CD4-positive, alpha-beta T cell (primary cell): ENCODE measurements at places on chromosomes 7 and 10.

- H3K27me3 ChIP-seq = no peaks in the 10 kb centered on the region
- no peaks in the 10 kb centered on the region for H3K36me3 ChIP-seq
- no peak for DNase-seq
- no peaks in the 10 kb centered on the region for H3K4me1 ChIP-seq
These were observed 1022.2 kb upstream of the LRRTM3 start for GRCh38 chr10:65903620-65904019.

DNA sequence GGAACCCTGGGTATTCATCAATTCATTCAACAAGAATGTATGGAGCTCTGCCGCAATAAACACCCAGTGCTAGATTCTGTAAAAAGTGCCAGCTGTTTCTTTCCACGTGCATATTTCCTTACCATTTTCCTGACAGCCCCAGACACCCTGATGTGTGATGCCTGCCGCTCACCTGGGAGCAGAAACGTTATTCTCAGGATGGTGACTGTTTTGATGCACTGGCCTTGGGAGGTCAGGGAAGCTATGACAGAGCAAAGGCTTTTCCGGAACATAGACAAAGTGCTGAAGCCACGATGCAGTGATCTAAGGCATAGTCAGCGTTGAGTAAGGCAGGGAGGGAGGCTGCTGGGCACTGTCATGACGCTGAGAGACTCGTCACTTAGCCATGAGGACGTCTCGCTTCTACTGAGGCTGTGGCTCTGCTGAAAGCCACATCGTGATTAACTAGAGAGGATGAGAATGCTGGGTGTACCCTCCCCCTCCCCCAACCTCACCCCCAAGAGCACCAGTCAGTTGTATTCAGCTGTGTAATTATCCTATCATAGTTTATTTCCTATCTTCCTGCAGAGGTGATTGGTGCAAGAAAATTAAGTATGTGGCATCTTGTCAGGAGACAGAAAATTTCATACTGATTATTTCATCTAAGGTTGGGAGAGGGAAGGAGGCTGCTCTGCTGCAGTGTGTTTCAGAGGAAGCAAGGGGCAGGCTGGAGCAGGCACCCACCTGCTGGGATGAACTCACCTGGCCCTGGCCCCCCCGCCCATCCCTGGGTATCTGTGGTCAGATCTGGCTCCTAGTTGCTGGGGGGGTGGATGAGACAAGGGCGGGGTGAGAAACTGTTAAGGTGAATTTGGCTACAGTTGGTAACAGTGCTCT, 48.8 kb upstream of the SMNDC1 start:
- H3K27me3 ChIP-seq = no peaks in the 10 kb centered on the region
- no peak overlapping the region for H3K27ac ChIP-seq

DNA sequence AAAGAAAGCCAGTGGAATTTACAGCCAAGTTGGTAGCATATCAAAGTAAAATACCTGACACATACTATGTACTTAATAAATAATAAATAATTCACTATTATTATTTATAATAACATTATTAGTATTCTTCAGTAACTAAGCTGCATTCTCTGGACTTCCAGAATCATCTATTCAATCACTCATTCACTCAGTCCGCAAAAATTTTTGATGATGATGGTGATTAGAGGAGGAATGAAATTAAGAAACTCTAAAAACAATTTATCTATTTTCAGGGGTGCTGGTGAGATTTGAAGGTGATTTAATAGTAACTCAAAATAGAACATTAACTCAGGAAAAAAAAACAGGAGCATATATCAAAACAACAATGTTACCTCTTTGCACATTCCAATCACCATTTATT, 3.2 kb upstream of the LIPN start:
- H3K36me3 ChIP-seq = no peaks in the 10 kb centered on the region
- H3K27me3 ChIP-seq = no peaks in the 10 kb centered on the region
- DNase-seq = no peak
- H3K4me1 ChIP-seq = peaks cover 3% of the 10 kb centered on the region
- H3K27ac ChIP-seq = no peak overlapping the region
- no peak overlapping the region for H3K4me3 ChIP-seq

- no peak overlapping the region for H3K27ac ChIP-seq
- no peak for DNase-seq
- no peak overlapping the region for H3K4me3 ChIP-seq
- H3K36me3 ChIP-seq = no peaks in the 10 kb centered on the region
These were observed 57.8 kb downstream of the BAMBI start for GRCh38 chr10:28734938-28735759.

DNA sequence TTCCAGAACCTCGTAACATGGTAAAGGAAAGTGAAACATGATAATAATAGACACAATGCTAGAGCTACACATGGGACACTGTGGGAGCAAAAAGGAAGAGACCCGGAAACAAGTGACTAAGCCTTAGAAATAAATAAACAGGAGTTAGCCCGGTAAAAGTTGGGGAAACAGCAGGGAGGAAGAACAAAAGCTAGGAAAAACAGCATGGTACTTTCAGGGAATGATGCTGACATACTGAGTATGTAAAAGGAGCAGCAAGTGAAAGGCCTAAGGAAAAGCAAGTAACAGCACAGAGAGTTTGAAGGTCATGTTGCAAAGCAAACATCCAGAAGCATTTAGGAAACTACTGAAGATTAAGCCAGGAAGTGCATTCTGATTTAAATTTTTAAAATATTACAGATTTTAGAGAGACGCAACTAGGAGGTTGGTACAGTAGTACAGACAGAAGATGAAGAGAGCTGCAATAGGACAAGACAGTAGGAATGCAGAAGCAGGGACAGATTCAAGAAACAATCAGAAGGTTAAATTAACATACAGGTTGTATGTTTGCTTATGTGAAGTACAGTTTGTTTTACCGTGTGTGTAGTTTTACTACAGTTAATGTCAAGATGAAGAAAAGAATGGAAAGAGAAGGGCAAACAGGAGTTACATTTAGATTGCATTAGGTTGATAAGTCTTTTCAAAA, 63.7 kb downstream of the ARHGAP12 start:
- no peaks in the 10 kb centered on the region for H3K4me1 ChIP-seq
- no peaks in the 10 kb centered on the region for H3K27me3 ChIP-seq
- no peak overlapping the region for H3K27ac ChIP-seq
- H3K36me3 ChIP-seq = peaks cover 11% of the 10 kb centered on the region
- no peak for DNase-seq

- no peak overlapping the region for H3K27ac ChIP-seq
- no peaks in the 10 kb centered on the region for H3K27me3 ChIP-seq
- H3K4me3 ChIP-seq = no peak overlapping the region
- no peaks in the 10 kb centered on the region for H3K36me3 ChIP-seq
- H3K4me1 ChIP-seq = no peaks in the 10 kb centered on the region
These were observed 170.2 kb downstream of the PPP1R17 start for GRCh38 chr7:31857172-31857571.

DNA sequence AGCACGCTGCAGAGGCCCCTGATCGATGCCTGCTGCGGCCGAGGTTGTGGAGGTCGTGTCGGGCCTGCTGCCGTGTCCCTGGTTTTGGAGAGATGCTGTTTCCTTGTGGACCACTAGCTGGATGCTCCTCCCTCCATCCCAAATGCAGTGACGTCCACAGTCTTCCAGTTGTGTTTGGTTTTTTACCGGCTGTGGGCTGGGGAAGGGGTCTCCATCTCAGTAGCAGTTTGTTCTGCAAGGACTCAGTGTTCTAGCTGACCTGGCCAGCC, 143.0 kb upstream of the SHH start:
- no peaks in the 10 kb centered on the region for H3K4me1 ChIP-seq
- H3K27ac ChIP-seq = no peak overlapping the region
- no peaks in the 10 kb centered on the region for H3K27me3 ChIP-seq
- no peak overlapping the region for H3K4me3 ChIP-seq

DNA sequence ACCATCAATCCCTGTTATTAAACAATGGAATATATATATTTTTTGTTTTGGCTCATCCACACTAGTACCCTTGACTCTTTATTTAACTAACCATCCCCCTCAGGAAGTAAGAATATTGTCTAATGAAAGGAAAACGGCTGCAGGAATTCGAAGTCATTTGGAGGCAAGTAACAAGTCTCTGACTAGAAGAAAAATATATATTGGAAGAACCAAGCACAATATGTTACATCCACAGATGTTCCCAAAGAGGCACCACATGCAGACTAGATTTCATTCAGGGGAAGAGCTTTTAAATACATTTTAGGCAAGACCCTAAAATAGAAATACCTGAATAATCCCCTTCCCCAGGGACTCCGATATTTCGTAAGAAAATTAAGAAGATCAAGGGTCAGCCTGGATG, 104.5 kb downstream of the GRM3 start:
- H3K27ac ChIP-seq = no peak overlapping the region
- DNase-seq = no peak
- H3K4me1 ChIP-seq = no peaks in the 10 kb centered on the region
- H3K27me3 ChIP-seq = no peaks in the 10 kb centered on the region

DNA sequence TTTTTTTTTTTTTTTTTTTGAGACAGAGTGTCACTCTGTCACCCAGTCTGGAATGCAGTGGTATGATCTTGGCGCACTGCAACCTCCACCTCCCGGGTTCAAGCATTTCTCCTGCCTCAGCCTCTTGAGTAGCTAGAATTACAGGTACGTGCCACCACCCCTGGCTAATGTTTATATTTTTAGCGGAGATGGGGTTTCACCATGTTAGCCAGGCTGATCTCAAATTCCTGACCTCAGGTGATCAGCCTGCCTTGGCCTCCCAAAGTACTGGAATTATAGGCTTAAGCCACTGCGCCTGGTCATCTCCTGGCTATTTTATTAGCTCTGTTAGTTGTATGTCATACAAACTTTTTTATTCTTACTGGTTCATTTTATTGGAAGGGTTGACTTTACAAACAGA, 103.0 kb downstream of the LCOR start:
- H3K36me3 ChIP-seq = no peaks in the 10 kb centered on the region
- H3K27me3 ChIP-seq = no peaks in the 10 kb centered on the region
- no peak overlapping the region for H3K4me3 ChIP-seq
- no peak for DNase-seq
- no peak overlapping the region for H3K27ac ChIP-seq
- H3K4me1 ChIP-seq = no peaks in the 10 kb centered on the region

- H3K36me3 ChIP-seq = no peaks in the 10 kb centered on the region
- H3K27me3 ChIP-seq = no peaks in the 10 kb centered on the region
- H3K4me3 ChIP-seq = no peak overlapping the region
- no peak for DNase-seq
These were observed 35.8 kb downstream of the CHST15 start for GRCh38 chr10:124057601-124058000.
